H4 (cell line): ENCODE measurements at places on chromosomes 5 and 9.

DNA sequence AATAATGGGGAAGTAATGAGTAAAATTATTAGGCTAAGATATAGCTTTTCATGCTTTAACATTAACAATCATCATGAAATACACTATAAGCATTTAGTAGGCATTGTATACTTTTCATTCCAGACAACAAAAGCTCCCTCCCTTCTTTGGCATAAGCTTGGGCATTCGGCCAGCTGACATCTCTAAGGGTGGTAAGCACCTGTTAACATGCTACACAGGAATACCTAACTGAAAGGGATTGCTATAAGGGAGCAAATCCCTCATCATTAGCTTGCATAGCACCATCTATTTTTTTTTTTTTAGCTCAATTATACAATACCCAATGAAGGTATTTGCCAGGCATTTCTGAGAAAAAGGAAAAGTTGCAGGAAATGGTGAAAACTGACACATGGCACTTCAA is 16.6 kb downstream of the STRBP start:
- DNase-seq, result no peak

- DNase-seq, result no peak
These were observed 37.5 kb upstream of the STRBP start for GRCh38 chr9:123305879-123306278.

DNA sequence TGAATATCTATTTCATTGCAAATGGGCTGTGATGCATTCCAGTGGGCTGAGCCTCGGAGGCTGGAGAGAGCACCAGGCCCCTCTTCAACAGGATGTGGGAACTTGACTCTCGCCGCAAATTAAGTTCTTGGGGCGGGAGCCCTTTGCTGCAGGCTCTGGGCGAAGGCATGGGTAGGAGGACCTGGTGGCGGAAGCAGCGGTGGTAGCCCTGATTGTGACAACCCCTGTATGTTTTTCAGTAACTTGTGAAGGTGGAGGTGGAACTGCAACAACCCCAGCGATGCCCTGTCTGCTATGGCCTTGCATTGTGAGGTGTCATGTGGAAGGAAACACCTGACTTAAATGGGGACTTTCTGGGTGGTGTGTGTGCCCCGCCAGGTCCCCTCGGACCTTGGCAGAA is 9.4 kb downstream of the FYB1 start:
- DNase-seq, result no peak

GRCh38 chr9:30103647-30104394 is 2280.6 kb upstream of the ACO1 start:
- peak; percentile 59 for DNase-seq

GRCh38 chr9:134641990-134642384 is 384 bp downstream of the COL5A1 start:
- DNase-seq, result no peak

DNA sequence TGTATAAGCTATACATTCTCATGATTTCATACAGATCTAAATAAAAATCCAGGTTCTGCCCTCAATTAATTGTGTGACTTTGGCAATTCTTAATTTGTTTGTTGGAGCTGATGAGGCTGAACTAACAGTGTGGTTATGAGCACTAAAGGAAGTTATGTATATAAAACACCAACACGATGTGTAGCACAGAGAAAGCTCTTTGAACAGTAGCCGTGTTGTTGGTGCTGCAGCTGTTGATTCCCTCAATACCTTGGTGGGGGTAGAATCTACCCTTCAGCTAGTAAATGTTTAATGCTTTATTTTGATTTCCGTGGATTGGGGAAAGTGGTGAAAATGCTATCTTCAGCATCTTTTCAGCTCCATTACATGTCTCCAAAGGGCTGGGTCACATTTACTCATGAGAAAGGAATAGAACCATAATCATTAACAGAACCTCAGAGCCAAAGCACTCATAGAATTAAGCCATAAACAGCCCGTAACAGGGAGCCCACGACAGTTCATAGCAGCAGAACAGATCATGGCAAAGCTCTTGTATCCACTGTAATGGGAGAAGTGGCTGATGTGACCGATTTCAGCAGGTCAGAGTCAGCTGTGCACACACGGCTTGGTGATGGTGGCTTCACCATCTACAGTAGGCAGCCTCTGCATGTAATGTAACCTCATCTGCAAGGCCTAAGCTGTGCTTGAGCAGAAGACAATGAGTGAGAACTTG is 332.7 kb downstream of the DIRAS2 start:
- DNase-seq, result no peak

- peak; percentile 25 for DNase-seq
These were observed 43.3 kb upstream of the TJP2 start for GRCh38 chr9:69130456-69131441.

DNA sequence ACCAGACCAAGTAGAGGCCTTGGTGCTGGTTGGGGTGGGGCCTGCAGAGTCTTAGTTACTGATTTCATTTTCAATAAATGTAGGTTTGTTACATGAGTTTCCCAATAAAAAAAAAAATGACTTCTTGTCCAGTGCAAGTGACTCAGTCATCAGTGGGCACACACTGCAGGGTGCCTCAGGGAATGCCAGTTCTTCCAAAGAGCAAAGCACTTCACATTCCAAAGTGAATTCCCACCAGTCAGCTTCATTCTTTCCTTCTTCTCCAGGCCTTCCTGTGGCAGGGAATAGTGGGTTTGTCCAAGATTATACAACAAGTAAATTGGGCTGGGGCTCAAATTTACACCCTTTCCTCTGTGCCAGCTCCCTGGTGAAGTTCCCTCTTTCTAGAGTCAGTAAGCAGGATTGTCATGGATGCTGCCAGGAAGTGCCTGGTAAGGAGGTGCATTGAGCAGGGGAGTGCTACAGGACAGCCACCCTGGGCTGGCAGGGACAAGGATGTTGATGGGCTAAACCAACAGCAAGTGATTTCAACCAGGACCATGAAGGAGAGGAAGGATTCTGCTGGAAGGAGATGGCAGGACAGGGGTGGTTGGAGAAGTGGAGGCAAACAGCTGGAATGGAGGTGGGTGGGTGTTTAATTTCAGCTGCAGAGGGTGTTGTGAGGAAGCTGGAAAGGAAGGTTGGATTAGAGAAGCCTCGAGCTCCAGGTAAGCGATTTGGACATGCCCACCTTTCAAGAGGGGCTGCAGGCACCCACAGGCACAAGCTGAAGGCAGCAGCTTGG is 3.7 kb upstream of the B4GALT7 start:
- no peak for DNase-seq

GRCh38 chr5:82151204-82151603 is 127.0 kb downstream of the RPS23 start:
- no peak for DNase-seq

DNA sequence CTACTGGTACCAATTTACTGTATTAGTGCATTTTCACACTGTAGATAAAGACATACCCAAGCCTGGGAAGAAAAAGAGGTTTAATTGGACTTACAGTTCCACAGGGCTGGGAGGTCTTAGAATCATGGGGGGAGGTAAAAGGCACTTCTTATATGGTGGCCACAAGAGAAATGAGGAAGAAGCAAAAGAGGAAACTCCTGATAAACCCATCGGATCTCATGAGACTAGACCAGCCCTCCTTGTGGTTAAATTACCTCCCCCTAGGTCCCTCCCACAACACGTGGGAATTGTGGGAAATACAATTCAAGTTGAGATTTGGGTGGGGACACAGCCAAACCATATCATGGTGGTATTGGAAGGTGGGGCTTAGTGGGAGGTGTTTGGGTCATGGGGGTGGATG is 56.5 kb upstream of the SPDL1 start:
- no peak for DNase-seq

- DNase-seq, result no peak
These were observed 478.0 kb downstream of the ENC1 start for GRCh38 chr5:74162524-74162923.

DNA sequence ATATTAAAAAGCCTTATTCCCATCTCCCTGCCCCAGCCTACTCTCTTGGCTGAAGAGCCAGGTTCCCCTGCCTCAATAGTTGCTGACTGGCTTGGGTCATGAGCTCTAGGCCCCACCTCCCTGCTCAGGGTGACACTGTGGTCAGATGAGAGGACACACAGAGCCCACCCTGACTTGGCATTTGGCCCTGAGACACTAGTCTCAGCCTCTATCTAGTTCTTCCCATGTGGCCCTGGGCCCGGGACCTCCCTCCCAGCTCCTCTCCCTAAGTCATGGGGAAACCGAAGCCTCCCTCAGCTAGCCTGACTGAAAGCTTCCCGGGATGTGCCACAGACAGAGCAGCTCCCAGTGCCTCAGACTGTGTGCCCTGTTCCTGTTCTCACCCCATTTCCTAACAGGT is 5.8 kb upstream of the MYOZ3 start:
- no peak for DNase-seq

DNA sequence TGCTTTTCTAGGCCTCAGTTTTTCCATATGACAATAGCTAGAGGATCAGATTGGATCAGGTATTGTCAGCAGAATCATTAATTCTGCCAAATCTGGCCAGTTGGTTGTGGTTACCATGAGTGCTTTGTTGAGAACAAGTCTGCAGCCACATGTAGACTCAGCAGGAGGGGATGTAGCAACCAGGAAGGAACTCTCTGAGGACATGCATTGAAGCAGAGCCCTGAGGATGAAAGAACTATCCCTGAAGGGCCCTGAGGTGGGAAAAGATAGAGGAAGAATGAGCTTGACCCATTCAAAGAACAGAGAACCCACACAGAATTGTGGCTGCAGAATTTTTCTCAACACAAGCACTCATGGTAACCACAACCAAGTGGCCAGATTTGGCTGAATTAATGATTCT is 60.1 kb upstream of the AFAP1L1 start:
- peak; percentile 82 for DNase-seq

- DNase-seq, result no peak
These were observed 109.7 kb downstream of the F2RL2 start for GRCh38 chr5:76513476-76513875.

- peak; percentile 56 for DNase-seq
These were observed 112.5 kb downstream of the HAPLN1 start for GRCh38 chr5:83608122-83608521.

DNA sequence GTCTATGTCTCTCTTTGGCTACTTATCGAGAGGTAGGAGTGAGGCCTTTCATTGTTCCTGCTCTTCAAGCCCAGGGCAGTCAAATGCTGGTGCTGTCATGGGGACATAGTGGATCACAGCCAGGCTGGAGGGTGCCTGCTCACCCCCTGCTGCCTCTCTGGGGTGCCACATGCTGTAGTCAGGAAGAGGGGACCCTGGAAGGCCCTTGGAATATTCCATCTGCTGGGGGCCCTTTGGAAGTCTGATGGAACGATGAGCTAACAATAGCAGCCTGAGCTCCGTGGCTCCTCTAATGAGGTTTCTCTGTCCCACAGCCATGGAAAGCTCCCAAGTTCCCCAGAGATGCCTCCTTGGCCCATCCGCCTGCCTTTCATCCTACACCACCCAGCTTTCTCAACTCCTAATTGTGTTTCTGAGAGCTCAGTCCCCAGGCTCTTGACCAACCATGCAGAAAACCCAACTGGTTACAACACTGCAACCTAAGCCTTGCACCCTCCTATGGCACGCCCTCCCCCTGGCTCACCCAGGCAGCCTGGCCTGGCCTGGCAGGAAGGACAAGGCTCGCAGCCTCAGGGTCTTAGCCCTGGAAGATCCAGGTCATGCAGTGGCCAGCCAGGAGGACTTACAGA is 91.7 kb downstream of the NRG2 start:
- no peak for DNase-seq

DNA sequence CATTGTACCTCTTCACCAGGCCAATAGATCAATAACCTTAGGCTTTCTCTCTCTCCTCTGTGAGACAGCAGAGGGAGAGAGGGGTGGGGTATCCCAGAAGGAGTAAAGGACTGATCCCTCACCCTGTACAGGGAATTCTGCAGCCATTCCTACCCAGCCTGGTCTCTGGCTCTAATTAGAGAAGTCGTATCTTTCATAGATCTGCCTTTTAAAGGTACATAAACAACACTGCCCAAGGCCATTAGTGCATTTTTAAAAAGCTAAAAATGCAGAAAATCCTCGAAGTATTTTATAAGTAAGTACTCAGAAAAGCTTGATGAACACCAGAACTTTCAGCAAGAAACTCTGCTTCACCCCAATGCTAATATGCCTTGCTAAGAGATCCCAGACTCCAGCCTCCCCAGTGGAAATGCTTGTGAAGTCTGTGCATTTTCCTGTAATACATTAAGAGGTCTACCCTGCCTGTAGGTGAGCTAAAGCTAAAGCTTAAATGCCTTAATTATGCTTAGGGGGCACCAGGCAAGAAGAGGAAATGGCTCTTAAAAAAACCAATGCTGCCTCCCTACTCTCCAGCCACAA is 200.0 kb upstream of the ANKRD55 start:
- DNase-seq, result no peak

DNA sequence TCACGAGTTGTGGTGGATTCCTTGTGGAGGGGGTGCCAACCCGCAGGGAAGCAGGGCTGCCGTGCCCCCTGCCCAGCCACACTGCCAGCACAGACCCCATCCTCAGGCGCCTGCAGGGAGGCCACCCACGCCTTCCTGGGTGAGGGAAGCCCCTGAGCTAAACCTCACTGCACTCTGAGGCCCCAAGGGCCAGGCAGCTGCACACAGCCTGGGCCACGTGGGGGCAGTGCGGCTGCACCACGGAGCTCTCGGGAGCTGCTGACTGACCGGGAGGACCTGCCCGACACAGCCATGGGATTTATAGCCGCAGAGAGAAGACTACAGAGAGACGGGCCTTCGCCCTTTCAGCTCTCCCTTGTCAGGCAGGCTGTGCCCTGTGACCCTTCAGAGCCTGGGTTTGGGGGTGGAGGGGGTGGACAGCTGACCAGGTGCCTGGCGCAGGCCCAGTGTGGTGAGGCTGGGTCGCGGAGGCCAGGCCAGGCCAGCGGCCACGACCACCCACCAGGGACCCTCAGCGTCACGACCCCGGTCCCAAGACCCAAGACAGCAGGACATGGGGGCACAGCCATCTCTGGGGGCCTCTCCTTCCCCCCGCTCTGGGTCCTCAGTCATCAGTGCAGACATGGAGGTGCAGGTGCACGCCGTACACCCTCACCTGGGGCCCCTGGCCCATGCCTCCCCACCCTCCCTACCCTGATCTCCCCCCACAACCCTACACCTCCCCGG is 4.3 kb upstream of the AHRR start:
- DNase-seq, result peak; percentile 84

DNA sequence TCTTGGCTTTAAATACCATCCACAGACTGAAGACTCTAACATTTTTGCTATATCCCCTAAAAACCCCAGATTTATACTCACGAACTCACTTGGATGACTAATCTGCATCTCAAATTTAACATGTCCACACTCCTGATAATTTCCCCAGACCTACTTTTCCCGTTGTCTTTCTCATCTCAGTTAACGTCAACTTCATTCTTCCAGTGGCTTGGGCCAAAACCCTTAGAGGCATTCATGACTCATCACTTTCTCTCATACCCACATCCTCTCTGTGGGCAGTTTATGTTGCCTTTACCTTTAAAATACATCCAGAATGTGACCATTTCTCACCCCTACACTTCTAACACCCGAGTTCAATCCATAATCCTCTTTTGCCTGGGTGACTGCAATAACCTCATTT is 96.7 kb downstream of the EDIL3 start:
- peak; percentile 92 for DNase-seq
